A549 treated with GW870086 at 1 μM for 4 hours (cell line): ENCODE measurements at places on chromosomes 11 and 22. TPM values are rescaled to one million over a fixed set of nuclear protein-coding genes. Genes with fewer than 3 reads are reported as not detected.

CHST1 gene
- 1.6 to 3.0 TPM (median 2.5 TPM) in 5 replicates for total RNA-seq

TRPC6 gene
- 0.67 to 1.0 TPM (median 0.79 TPM) in 5 replicates for total RNA-seq

PDGFD gene
- total RNA-seq = 6.8 to 8.6 TPM (median 7.7 TPM) in 5 replicates

C11orf91 gene
- 0.58 to 2.2 TPM (median 1.4 TPM) in 5 replicates for total RNA-seq

SCGB2A2 gene
- total RNA-seq = not detected in 5 replicates

TXN2 gene
- total RNA-seq = 57.7 to 69.9 TPM (median 67.3 TPM) in 5 replicates
